ENCODE measurements at places on chromosomes 11 and 22. TPM values are rescaled to one million over a fixed set of nuclear protein-coding genes. Genes with fewer than 3 reads are reported as not detected.

Gene OR5P2
- not detected for polyA plus RNA-seq

Gene PATE2
- not detected for polyA plus RNA-seq

Gene LMF2
- 44.1 TPM for polyA plus RNA-seq

Gene CECR2
- polyA plus RNA-seq, result 0.09 TPM

Gene OTOG
- polyA plus RNA-seq, result not detected

Gene GNG3
- polyA plus RNA-seq, result 0.04 TPM

Gene SLC36A4
- polyA plus RNA-seq, result 2.5 TPM

Gene SYNGR1
- polyA plus RNA-seq, result 32.5 TPM

Gene CDKN1C
- 12.1 TPM for polyA plus RNA-seq

Gene ARHGAP42
- 1.0 TPM for polyA plus RNA-seq

Gene SYT8
- 38.9 TPM for polyA plus RNA-seq

Gene ROBO4
- 3.2 TPM for polyA plus RNA-seq

Gene ATG2A
- 11.4 TPM for polyA plus RNA-seq

Gene RHBDD3
- 15.1 TPM for polyA plus RNA-seq

Gene IFITM1
- polyA plus RNA-seq, result 48.2 TPM

Gene C22orf42
- not detected for polyA plus RNA-seq

Gene EHF
- polyA plus RNA-seq, result 121 TPM

Gene KCNQ1OT1
- 0.51 TPM for polyA plus RNA-seq

Gene GPR83
- 0.01 TPM for polyA plus RNA-seq

Gene HOATZ
- not detected for polyA plus RNA-seq

Gene ELFN2
- polyA plus RNA-seq, result 0.02 TPM

Gene GPHA2
- polyA plus RNA-seq, result not detected

Gene OR4C46
- polyA plus RNA-seq, result not detected

Gene HPX
- polyA plus RNA-seq, result 0.26 TPM

Gene MIAT
- 0.55 TPM for polyA plus RNA-seq

Gene PRG3
- not detected for polyA plus RNA-seq

Data from esophagus (tissue), 2 donors.